ENCODE measurements at places on chromosomes 7 and 10. TPM values are rescaled to one million over a fixed set of nuclear protein-coding genes. Genes with fewer than 3 reads are reported as not detected.

Gene CRYGN
- polyA plus RNA-seq = 2.2 TPM

Gene GRID1
- polyA plus RNA-seq = 1.7 TPM

Gene HDAC9
- polyA plus RNA-seq = 9.5 TPM

GRCh38 chr7:65731129-65731528, 141.7 kb upstream of the VKORC1L1 start:
- no peak for DNase-seq

DNA sequence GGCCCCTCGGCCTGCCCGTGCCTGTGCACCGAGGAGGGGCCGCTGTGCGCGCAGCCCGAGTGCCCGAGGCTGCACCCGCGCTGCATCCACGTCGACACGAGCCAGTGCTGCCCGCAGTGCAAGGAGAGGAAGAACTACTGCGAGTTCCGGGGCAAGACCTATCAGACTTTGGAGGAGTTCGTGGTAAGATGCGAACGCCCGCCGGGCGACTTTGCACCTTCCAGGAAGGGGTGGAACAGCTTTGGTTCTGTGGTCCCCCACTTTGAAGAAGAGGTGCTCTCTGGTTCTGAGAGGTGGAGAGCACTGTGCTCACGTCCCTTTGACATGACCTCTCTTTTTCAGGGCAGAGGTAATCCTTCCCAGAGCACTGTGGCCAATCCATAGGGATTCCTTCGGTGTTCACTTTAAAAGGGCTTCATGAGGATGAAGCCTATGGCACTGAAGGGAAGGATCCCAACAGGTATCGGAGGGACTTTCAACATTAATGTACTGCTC, 2.6 kb downstream of the VWC2 start:
- DNase-seq = no peak

DNA sequence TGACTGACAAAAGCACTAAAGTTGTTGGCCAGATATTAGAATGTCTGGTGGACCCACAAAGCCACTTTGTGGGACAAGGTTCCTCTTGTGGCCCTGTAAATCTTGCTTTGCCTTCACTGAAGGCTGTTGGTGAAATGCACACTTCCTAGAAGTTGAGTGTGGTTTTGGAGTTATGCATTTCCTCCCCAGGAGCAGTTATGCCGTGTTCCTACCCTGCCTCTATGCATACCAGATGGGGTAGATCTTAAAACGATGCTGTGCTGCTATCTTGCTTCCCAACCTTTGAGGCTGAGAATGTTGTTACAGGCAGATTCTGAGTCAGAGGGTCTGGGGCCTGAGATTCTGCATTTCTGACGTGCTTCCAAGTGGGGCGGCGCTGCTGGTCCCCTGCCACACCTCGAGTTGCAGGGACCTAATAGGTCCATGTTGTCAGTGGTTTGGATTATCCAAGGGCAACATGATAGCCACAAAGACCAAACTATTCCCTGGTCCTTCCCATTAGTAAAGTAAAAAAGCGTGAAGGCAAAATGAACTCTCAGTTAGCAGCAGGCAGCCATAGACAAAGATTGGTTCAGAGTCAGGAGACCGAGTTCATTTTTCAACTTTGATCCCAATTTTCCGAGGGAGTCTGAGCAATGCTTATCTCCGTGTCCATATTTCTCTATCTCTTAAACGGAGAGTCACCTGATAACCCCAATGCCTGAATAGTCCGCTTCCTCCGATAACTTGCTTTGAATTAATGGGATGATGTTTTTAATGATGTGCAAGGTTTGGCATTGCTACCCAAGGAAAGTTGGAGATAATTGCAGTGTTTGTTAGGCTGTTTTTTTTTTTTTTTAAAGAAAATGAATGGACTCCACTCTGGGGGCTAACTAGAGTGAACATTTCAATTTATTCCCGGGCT, 55.8 kb downstream of the CDHR3 start:
- no peak for DNase-seq

DNA sequence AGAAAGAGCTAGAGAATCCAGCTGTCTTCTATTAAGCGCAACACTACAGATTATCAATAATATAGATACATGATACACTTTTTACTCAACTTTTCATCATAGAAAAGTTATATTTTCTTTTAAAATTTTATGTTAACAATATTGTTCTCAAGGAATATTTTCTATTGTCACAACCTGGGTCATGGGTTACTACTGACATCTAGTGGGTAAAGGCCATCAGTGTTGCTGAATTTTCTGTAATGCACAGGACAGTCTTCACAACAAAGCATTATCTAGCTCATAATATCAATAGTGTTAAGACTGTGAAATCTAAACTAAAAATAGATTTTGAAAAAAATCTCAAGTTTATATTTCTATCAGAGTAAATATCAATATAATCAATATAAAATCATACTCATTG, 209.8 kb downstream of the ZNF33B start:
- no peak for DNase-seq

DNA sequence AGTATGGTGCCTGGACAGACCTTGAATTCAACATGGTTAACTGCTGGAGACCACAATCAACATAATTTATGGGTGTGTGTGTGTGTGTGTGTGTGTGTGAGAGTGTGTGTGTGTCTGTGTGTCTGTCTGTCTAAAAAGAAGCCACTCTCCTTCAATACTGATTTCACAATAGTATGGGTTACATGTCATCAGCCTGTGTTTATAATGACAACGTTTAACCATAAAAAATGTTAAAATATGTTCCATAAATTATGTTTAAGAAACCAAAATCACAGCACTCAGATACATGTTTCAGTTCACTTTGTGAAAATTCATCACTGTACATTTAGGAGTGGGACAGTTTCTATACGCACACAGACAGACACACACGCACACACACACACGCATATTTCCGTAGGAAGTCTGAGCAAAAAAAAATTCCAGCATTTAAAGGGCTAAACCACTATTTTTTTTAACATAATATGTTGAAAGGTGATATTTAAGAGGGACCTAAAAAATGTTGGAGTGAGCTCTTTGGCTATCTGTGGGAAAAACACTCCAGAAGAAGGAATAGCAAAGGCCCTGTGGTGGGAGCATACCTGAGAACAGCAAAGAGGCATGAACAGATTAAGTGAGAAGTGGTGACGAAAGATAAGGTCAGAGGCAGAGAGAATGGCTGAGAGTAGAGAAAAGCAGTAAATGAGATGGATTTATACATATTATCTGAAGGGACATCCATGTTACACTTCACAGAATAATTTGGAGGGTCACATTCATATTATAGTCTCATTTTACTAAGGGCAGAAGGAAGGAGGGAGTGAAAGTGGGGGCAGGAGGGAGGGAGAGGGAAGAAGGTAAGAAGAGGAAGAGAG, 10.9 kb downstream of the PDZD8 start:
- DNase-seq = no peak
